ENCODE measurements at places on chromosomes 11 and 22.
A peak's percentile ranks its signal among the peaks of the same experiment; 100 is the strongest.

GRCh38 chr11:119999220-119999619 is 138.7 kb downstream of the TRIM29 start:
- no peak for DNase-seq

DNA sequence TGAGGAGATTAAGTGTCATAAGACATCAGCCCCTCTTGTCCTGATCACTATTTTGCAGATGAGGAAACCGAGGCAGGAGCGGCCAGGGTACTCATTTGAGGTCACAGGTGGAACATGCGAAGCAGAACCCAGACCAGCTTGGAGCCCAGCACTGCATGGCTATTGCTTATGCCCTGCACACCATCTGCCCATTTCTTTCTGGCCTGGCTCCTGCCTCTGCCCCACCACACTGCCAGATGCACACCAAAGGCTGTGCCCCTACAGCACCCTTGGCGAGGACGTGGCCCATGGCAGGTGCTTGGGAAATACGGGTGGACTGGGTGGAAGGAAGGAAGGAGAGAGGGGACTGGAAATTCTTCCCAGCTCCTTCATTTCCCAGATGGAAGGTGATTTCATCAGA is 222.9 kb downstream of the CTTN start:
- no peak for DNase-seq

- DNase-seq, result no peak
Observed at GRCh38 chr11:8168485-8169257, at the start of gene RIC3. RIC3 (minus strand) TSS chr11:8169025; CDS start chr11:8168989, 36 bp downstream.

GRCh38 chr11:15918212-15918611 is 438.1 kb downstream of the SOX6 start:
- no peak for DNase-seq

DNA sequence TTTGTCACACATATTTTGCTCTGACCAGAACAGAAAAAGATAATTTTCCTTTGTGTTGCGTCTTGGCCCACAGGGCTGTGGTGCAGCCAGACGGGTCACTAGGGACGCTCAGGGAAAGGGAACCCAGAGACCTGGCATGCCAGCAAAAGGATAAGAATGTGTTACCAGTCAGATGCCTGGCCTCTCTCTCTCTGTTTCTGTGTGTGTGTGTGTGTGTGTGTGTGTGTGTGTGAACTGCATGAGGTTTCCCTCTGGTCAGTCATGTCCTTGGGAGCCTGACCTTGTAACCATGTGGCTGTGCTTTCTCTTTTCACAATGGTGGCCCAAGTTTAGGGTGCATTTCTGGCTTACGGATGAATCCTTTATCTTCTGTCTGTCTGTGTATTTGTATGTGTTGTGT is 25.4 kb downstream of the CCKBR start:
- DNase-seq, result no peak

GRCh38 chr11:122645847-122646246 is 9.7 kb upstream of the UBASH3B start:
- no peak for DNase-seq

DNA sequence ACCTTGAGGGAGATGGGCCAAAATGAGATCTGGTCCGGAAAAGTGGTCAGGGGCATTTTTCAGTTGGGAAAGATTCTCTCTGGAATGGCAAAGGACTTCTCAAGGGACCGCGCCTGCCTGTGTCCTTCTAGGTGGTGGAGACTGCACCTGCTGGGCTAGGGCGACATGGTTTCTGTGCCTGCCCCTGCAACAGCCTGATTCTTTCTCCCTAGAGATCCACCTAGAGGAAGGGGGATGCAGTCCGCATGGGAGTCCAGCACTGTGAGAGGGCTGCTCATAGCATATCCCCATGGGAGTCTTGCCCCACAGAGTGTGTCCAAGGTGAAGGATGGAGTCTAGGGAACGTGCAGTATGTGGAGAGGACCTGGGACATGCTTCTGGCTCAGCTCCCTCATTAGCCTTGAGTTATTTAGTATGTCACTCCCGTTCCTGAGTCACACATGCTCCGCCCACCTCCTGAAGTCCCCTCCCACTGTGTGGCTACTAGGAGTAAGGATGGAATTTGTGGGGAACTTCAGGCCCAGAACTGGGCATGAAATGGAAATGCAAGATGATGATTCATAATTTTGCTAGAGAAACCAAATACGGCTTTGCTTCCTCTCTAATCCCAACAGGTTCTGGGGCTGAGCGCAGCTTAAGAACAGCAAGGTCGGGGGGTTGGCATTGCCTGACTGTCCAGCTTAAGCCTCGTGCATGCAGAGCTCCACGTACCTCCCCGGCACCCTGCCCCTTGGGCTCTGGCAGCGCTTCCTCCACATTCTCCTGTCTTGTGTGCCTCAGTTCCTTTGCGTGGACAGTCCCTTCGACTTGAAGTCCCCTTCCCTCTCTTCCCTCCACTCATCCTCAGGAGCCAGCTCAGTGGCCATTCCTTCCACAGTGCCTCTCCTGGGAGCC is 35.0 kb downstream of the GRIK4 start:
- peak; percentile 80 for DNase-seq

DNA sequence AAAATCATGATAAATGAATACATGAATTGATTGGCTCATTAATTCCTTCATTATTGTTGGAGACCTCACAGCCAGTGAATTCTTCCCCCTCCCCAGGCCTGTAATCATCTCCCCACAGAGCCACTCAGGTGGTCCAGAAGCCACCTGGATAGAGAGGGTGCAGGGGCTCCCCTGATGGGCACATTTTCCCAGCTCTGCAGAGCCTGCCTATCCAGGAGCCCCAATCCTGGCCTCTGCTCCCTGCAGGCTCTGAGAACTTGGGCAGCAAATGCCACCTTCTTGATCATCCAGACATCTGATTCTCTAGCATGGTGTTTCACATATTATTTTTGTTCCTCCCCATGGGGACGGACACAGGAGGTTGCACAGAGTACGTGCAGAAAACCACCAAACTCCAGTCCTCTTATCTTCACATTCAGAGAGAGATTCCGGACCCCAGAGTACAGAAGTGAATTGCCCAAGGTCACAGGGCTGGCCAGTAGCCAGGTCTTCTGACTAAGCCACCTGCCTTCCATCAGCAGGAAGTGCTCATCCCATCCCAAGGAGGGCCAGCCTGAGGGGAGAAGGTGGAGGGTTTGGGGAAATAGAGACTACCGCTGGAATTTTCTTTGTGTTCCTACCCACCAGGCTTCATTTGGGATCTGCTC is 348.0 kb downstream of the BUD13 start:
- no peak for DNase-seq

- no peak for DNase-seq
Observed at GRCh38 chr11:133988686-133989410, 32.1 kb upstream of the IGSF9B start.

- DNase-seq, result no peak
Observed at GRCh38 chr11:9008011-9008550, 4.3 kb upstream of the NRIP3 start.

DNA sequence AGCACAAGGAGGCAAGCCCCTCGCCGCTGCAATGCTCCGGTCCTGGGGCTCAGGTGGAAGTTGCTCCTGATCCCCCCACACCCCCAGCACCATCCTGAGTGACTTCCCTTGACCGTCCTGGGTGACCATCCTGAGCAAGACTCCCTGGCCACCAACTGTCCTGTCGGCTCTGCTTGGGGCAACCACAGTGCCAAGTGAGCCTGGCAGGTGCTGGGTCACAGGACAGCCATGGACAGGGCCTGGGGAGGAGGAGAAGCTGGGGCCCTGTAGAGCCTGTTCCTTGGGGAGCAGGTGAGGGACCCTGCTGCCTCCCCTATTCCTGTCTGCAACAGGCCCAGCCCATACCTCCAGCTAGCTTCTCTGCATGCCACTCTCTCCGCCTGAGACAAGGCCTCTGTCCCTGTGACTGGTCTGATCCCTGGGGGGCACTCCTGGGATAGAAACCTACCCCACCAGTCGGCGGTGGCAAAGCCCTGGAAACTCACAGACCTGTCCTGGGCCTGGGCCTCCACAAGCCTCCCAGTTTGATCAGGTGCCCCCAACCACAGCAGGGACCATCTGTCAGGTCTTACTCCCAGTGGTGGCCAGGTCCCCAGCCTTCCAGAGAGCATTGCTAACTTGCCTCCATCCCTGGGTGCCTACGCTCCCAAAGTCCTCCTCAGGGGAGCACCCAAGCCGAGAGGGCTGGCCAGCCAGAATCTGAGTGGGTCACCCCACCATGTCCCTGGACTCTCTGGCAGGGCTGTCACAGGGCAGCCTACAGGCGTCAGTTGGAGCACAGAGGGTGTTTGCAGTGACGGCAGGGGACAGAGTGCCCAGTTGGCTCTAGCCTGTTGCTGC is 68.7 kb upstream of the WNT7B start:
- DNase-seq, result peak; percentile 88

- no peak for DNase-seq
Observed at GRCh38 chr11:96357794-96358193, 14.8 kb upstream of the MAML2 start.

DNA sequence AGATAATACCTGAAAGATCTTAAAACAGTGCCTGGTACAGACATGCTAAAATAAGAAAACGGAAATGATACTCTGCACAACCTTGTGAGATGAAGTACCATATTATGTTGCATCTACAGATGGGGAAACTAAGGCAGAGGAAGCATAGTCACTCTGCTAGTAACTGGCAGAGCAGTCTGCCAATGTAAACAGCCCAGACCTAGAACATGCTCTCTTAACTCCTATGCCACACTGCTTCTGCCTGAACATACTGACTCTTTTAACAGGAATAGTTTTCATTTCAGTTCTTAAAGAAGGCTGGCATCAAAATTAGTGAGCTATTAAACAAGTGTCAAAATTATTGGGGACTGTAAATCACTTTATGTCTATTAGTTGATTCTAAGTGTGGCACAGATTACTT is 99.9 kb downstream of the CD44 start:
- no peak for DNase-seq

DNA sequence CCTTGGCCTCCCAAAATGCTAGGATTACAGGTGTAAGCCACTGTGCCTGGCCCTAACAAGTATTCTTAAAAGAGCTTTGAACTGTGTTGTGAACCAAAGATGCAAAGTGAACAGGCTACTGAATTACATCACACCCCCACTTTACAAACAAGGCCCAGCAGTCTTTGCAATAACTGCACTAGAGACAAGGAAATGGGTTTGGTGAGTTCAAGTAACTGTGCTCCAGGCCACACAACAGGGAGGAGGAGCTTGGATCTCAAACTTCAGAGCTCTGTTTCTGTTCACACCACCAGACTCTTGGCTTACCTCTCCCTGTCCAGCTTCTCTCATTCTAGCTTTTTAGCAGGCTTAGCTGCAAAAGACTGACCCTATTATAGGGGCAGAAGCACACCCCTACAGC is 30.4 kb upstream of the RASL10A start:
- DNase-seq, result no peak

DNA sequence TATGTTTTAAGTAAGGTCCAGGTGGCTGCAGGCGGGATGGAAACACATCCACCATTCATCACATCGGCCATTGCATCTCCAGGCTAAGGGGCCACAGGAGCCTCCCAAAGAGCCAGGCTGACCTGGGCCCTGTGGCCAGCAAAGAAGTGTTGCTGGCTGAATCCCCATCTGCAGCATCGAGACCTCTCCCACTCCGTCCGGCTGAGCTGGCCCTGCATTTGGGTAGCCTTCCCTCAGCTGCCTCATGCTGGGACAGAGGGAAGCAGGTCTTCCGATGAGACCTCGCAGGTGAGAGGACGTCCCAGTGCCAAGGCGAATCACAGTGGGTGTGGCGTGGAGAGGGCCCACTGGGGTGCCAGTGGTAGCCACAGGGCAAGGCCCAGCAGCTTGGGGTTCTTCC is 24.5 kb downstream of the RSPH14 start:
- no peak for DNase-seq

DNA sequence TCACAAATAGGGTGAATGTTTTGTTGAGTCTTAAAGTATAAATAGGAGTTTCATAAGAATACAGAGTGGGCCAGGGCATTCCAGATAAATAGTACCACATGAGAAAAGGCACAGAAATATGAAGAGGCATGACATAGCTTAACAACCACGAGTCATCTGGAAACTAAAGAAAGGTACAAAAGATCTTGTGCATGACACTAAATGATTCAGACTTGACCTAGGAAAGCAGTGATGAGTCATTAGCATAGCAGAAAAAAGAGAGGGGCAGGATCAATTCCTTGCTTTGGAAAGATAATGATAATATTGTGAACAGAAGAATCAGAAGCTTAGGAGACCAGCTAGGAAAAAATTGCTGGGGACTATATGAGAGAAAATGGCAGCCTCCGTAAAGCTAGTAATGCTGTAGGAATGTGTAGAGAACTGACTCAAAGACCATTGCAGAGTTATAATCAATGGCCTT is 47.6 kb upstream of the FIBIN start:
- DNase-seq, result no peak

DNA sequence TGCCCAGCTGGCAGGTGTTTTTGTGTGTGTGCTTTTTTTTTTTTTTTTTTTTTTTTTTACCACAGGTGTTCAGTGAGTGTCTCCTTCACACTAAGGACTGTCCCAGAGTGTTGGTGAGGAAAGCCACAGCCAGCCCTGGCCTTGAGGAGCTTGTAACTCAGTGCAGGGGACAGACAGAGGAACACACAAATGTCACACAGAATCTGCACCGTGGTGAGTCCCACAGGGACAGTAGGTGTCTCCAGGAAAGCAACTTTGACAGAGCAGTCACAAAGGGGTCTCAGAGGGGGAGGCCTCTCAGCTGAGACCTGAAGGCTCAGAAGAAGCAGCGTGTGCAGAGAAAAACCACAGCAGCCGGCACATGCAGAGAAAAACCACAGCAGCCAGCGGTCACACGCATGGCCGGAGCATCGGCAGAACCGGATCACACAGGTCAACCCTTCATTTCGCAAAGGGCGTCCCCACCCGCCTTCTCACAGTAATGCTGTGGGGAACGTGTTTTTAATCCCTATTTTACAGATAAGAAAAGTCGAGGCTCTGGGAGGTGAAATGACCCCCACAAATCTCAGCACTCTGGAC is 101.7 kb upstream of the PRR5 start:
- DNase-seq, result no peak

DNA sequence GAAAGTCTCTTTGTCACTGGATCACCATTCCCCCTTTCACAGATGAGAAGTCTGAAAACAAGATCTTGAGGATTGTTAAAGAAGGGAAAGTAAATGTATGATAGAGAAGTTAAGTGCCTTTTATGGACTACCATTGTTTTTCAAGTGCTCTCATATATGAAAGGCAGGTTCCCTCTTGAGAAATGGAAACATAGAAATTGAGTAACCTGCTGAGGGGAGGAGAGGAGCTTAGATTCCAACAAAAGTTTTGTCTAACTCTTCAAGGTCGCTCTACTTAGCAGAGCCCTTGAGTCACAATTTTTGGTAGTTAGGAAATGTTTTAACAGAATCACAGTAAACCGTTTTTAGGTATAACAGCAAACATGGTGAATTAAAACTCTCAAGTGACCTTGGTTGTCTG is 80.1 kb downstream of the SVIP start:
- no peak for DNase-seq
